Panc1 (cell line): ENCODE measurements at places on chromosomes 5 and 9.

GRCh38 chr9:109245310-109245897 is 75.5 kb downstream of the EPB41L4B start:
- DNase-seq = no peak

DNA sequence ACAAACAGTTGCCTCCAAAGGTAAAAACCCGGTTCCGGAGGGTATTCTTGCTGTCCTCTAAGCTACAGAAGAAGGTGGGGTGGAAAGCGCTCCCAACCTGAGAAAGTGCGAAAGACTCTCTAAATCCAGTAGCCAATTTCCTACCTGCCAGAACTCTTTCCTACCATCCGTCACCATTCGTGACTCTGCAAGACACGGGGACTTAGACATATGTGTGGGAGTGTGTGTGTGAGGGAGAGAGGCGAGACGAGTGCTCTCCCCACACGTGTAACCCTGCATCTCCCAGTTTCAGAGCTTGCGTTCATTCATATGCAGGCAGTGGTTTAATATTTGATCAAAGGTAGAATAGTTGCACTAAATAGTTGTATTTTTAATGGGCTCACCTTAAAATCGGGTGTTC is 473 bp upstream of the GABRA1 start:
- DNase-seq = no peak

DNA sequence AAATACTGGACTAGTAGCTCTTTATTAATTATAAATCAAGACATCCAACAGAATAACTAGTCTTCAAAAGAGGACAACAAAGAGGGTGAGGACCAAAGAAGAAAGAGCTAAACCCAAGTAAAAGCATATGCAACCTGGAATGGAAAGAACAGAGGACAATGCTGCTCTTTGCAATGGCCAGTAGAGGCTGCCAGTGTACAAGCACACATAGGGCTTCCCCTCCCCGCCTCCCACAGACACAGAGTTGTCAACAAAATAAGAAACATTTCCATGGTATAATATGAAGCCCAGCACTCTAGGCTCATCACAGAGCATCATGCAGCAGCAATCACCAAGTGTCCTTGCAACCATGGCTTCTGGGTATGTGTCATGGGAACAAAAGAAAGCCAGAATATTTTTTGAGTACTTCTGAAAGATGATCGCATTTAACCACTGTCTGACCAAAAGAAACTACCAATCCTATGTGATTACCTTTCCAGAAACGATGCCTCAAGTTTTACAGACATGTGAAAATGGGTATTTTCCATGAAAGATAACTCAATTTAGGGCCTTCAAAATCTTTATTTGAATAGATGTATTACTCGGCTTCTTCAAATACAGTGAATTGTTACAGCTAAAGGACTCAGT is 58.1 kb downstream of the RFX3 start:
- DNase-seq = peak; percentile 56

DNA sequence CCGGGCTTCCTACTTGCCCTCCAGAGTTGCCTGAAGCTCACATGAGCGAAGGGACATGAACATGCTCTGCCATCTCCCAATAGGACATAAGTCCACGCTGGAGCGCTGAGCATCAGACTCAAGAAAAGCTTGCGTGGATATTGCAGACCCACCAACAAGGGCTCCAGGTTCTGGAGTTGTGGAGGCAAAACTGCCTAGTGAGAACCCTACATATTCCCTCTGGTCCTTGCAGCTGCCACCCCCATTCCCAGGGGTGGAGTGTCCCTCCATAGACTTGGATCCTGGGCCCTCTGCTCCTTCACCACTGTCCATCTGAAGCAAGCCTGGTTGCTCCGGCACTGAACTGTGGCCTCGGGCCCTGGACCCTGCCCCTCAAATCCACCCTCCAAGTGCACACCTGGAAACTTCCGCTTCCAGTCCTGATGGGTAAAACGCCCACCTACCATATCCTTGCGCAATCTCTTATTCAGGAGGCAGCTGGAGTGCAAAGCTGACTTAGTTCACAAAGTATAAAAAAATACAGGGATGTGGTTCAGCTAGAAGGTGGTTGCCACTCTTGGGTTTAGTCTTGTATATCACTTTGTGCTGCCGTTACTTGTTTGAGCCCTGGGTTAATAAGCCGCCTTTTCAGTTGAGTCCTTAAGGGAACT is 28.0 kb downstream of the HRH2 start:
- DNase-seq = no peak

GRCh38 chr9:20508242-20508641 is 114.1 kb downstream of the MLLT3 start:
- DNase-seq = no peak

- DNase-seq = no peak
Measured at GRCh38 chr5:133831491-133832224, 136.8 kb downstream of the C5orf15 start.

DNA sequence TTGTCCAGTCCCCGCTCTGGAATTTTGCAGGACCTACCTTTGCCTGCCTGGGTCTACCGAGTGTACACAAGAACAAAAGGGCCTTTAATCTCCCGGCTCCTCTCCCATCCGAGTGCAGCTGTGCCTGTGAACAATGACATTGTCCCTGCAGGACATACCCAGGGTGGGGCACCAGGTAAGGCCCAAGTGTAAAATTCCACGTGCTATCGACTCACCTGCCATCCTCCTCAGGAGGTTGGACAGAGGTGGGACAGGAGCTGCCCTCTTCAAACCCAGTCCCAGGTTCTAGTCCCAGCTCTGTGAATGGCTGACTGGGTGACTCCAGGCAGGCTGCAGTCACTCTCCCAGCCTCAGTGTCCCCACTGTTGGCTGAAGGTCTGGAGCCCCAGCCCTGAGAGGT is 159.6 kb upstream of the ALDH1B1 start:
- no peak for DNase-seq

- no peak for DNase-seq
Measured at GRCh38 chr5:133041157-133041784, 10.5 kb upstream of the HSPA4 start.

DNA sequence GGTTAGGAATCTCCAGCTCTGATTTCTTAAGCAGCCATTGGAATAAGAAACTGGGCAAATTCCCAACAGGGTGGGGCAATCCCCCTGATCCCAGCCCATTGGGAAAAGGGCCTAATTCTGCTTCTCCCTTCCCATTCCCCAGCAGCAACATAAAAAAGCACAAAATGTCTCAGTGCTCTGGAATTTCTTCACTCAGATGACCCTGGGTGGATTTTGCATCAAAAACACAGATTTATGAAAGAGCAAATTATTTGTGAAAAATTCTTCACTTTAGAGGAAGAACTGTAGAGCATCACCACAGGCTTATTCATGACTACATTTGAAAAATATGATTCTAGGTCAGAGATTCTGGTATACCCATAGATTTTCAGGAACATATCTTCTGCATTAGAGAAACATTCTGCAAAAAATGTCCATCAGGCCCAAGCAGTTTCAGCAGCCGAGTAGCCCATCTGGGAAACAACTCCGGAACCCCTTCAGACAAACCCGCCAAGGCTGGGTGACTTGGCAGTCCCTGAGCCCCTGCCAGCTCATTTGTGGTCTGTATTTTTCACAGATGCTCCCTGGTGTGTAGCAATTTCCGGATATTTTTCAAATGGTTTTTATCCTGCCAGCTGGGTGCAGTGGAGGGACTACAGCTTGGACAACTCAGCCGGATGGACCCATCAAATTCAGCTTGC is 102.1 kb upstream of the RANBP3L start:
- DNase-seq = no peak

DNA sequence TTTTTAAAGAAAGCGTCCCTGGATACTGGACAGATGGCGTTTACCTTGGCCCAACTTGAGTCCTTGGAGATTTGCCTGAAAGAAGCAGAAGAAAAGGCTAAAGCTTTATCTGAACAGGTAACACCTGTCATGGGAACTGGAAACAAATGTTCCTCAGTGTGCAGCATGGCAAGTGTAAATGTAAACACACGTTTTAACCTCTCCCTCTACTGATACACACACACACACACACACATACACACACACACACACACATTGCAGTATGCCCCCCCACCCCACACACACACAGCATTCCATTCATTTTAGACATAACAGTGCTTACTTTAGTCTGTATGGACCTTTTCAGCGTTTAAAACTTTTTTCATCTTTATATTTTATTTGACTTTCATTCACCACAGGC is 51.1 kb downstream of the CCDC192 start:
- no peak for DNase-seq

- no peak for DNase-seq
Measured at GRCh38 chr5:143051244-143052058, 281.3 kb downstream of the ARHGAP26 start.

- no peak for DNase-seq
Measured at GRCh38 chr5:177503351-177504085, 6.1 kb downstream of the DOK3 start.

DNA sequence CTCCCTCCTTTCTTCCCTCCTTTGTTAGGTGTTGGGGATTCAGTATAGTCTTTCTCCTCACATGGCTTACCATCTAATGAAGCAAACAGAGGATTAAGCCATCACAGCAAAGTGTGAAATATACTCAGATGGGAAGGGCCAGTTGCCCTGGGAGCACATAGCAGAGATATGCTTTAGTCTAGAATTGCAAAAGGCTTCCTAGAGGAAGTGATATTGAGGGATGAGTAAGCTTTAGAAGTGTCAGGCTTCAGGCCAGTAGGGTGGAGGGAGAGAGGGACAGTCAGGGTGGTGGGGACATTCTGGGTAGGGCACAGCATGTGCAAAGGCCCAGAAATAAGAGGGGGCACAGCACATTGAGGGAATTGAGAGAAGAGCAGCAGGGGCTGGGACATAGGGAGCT is 46.2 kb upstream of the GLRA1 start:
- DNase-seq = no peak

DNA sequence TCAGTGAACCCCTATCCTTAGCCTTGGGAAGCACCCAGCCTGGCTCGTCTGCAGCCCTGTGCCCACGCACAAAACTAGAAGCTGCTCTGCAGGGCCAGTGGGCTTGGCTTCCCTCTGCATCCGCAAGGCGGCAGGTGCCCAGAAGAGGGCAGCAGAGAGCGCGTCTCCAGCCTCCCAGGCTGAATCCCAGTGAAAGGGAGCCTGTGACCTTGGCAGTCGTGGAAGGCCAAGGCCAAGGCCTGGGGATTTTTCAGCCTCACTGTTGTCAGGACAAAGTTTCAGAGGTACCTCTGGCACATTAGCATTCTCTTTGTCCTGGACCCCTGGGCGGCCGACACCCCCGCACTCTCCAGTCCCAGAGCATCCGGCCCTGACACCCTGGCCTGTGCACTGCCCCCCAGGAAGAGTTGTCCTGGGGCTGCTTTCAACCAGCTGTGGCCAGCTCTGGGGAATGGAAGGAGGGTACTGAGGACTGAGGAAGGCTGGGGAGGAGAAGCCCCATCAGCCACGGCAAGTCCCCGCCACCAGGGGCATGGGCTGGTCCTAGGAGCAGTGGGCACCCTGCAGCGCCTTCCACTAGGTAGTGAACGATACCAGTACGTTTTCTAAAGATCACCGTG is 63.6 kb upstream of the IL17B start:
- DNase-seq = peak; percentile 68

GRCh38 chr5:157443041-157443549 is 16.9 kb upstream of the NIPAL4 start:
- DNase-seq = no peak

DNA sequence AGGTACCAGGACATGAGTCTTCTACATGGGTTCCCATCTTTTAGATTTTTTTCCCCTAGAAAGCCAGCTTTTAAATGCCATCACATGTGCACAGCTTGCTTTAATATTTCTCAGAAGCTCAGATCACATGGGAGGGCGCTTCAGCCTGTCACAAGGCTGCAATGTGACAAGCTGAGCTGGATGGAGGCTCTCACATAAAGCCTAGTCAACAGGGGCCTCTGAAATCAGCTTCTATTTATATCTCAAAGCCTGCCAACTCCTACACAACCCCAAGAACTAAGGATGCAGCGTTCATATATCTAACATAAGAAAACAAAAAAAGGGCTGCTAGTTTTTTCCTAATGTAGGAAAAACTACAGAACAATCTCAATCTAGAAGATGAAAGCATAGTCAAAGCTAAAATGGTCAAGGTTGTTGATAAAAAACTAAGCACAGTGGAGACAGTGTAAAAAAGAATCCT is 2.3 kb downstream of the ZFAND5 start:
- peak; percentile 54 for DNase-seq
